ENCODE measurements at places on chromosomes 1 and 21.
A peak's percentile ranks its signal among the peaks of the same experiment; 100 is the strongest.

- DNase-seq, result no peak
These were observed 61.9 kb downstream of the TBCE start for GRCh38 chr1:235429143-235429542.

DNA sequence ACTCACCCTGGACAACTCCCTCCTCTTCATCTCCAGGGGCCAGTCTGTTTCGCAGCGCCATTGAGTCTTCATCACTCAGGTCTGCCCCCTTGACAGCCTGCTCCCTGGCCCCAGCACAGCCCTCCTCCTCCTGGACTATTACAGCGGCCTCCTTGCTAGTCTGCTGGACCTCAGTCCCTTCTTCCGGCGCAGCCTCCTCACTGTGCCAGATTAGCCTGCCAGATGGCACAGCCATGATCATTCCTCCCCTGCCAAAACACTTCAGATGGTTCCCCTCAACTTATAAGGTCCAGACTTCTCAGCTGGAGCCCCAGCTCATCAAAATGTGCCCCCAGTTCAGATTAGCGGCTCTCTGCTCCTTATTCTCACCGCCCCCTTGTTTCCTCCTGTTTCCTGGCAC lies 7.0 kb upstream of the CELSR2 start:
- DNase-seq, result no peak

DNA sequence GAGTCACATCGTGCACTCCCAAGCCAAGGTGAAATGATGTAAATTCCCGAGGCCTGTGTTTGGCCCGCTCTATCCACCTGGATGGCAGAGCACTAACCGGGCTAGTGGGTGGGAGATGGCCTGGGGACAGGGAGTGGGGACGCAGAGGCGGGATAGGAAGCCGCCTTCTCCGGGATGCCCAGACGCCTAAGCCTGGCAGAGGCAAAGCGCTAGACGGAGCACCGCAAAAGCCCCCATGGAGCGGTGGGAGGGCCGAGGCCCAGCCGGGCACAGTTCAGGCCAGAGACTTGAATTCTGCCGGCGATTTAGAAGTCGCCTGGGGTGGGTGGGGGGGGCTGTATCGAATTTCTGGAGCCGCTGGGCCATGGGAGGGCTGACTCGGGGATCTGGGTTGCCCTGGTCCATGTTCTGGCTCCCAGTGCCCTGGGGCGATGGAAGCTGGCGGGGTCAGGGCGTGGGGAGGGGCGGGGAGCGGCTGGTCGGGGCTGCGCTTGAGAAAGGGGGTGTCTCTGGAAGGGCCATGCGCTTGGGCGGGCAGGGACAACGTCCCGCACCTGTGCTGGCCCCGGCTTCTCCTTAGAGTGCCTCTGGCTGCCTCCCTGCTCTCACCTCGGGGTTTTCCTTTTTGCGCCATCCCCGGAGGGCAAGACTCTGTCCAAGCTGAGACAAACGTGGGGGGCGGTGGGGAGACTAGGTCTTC lies 28.0 kb downstream of the KIAA2013 start:
- DNase-seq, result no peak

- DNase-seq, result peak; percentile 74
These were observed at the start of gene RALGPS2 for GRCh38 chr1:178724728-178725465. TSS of gene RALGPS2 (plus strand) at chr1:178725244. CDS start at chr1:178776765, 51,521 bp downstream.

DNA sequence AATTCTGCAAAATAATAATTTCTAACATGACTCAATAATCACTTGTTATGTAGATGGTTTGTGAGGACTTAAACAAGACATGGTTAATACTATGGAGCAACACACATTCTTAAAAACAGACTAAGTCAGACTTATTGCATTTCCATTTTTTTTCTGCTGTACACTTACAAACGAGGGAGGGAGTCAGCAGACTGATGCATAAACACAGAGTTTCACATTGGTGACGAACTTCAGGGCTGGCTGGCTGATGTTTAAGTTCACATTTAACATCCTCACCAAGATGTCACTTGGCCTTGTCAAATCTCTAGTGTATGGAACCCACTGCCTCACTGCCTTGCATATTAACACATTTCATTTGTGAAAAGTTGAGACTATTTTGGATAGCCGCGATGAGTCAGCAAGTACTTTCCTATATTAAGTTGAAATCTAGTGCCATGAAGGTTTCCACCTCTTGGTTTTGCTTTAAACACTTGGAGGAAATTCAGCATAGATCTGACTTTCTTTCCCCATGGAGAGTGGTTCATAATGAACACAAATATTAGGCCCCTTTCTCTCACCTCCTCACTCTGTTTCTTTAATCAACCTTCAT lies 337.5 kb upstream of the RUNX1 start:
- DNase-seq, result no peak

- no peak for DNase-seq
These were observed 213.5 kb upstream of the NRIP1 start for GRCh38 chr21:15278279-15278678.

DNA sequence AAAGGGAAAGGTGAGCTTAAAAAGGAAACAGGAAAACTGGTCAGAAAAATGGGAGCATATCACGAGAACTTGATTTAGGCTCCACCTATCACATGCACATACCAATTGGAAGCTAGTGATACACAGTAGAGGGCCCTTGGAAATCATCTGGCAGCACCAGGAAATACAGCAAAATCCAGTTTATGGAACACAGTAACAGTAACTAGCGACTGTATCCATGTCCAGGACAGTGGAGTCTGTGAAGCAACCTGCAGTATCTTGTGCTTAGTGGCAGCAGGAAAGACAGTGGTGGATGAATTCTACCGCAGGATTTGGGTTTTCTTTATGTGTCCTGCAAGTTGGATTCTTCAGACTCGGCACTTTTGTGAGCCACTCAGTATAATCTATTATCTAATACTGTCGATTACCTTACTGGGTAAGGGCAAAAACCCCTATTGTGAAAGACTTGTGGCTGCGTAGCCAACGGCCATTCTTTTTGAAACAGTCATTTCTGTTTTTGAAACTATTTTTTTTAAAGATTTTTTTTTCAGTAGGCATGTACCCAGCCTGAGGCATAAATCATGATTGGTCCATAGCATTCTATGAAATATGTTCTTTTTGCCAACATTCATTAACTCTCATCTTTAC lies 1.6 kb upstream of the KDM4A start:
- no peak for DNase-seq

- DNase-seq, result no peak
These were observed 66.7 kb downstream of the COL18A1 start for GRCh38 chr21:45471525-45472221.

DNA sequence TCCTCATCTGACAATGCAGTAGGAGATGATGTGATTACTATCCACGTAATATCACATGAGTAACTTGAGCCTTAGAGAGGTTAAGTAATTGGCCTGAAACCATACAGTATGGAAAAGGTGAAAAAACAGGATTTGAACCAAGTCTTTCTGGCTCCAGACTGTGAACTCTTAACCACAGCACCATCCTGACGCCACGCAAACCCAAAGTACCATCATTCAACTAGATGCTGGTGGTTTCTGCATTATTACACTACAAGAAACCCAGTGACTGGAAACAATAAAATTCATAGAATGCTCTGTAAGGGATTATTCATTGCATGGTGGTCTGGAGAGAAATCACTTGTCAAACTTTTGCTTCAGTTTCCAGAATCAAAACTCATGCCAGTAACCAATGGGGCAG lies 90.7 kb downstream of the MAB21L3 start:
- no peak for DNase-seq

- no peak for DNase-seq
These were observed 657 bp upstream of the HNRNPU start for GRCh38 chr1:244865028-244865371.

GRCh38 chr1:33338048-33338439 lies 17.1 kb upstream of the A3GALT2 start:
- DNase-seq, result no peak

GRCh38 chr1:160768295-160768657 lies 27.7 kb upstream of the LY9 start:
- peak; percentile 92 for DNase-seq

GRCh38 chr1:192435704-192436103 lies 118.9 kb downstream of the RGS21 start:
- no peak for DNase-seq

DNA sequence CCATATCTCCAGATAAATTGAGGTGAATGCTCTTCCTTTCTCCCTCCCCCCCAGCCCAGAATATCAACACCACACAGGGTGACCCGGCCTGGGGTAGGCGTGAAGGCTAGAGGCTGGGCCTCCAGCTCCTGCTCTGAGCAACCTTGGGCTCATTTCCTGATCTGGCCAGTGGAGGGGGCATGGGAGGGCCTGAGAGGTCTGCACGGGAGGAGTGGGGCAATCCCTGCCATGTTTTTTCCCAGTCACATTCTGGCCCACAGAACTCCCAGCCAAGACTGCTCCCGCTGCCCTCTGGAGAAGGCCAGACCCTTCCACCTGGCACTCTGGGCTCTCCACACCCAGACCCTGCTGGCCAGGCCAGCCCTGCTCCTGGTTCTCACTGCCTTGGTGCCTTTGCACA lies 3.9 kb downstream of the CLDN19 start:
- DNase-seq, result no peak

DNA sequence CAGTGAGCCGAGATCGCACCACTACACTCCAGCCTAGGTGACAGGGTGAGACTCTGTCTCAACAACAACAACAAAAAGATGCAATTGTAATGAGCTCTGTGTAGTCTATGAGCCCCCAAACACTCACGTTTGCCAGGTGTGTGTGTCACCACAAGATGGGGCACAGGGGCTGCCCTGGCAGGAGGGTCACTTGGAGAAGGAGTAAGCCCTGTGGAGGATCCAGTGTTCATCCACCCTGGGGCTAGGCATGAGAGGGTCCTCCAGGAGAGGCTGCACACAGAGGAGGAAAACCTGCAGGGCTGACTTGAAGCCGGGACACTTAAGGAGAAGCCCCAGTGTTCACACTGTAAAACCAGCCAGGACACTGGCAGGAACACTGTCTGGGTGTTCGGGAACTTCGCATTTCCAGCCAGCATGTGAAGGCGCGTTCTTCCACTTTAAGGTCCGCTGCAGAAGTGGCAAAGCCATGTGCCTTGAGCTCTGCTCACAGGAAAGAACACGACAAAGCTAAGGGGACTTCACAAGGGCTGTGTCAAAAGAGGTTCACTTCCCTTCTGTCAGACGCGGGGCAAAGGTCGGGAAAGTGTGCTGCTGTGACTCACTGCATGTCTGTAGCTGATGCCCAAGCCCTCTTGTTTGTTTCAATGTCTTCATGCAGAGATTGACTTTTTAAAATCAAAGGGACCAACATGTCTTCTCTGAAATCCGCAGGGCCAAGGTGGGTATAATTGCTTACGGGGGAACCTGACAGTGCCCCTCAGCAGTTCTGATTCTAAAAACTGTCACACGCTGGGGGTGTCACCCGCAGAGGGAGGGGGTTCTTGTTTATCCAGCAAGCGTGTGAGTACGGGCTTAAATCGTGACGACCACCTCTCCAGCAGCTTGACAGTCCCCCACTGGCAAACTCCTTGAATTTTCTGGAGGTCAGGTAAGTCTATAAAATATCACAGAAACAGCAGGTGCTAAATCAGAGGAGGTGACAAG lies 102.8 kb downstream of the RIPK4 start:
- no peak for DNase-seq

GRCh38 chr1:7089497-7089896 lies 304.2 kb downstream of the CAMTA1 start:
- no peak for DNase-seq

GRCh38 chr1:188825471-188825870 lies 1652.2 kb downstream of the BRINP3 start:
- no peak for DNase-seq

DNA sequence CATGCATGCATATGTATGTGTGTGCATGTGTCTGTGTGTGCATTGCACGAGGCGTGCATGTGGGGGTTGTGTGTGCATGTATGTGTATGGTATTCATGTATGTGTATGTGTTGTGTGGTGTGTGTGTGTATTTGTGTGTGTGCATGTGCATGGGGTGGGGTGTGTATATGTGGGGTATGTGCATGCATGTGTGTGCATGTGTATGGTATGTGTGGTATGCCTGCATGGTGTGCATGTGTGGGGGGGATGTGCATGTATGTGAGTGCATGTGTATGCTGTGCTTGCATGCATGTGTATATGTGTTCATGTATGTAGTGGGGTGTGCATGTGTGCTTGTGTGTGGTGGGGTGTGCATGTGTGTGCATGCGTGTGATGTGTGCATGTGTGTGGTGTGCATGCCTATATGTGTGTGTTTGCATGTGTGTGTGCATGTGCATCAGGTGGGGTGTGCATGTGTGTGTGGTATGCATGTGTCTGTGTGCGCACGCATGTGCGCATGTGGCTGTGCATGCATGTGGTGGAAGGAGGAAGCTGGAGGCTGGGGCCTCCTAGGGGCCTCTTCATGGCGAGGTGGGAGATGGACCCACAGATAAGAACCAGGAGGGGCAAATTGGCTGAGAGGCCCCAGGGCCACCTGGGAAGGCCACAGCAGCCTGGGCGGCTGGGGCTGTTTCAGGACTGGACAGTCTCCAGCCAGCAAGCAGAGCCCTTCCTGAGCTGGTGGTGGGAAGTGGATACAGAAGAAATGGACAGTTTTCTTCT lies 35.9 kb upstream of the ARF1 start:
- DNase-seq, result no peak

DNA sequence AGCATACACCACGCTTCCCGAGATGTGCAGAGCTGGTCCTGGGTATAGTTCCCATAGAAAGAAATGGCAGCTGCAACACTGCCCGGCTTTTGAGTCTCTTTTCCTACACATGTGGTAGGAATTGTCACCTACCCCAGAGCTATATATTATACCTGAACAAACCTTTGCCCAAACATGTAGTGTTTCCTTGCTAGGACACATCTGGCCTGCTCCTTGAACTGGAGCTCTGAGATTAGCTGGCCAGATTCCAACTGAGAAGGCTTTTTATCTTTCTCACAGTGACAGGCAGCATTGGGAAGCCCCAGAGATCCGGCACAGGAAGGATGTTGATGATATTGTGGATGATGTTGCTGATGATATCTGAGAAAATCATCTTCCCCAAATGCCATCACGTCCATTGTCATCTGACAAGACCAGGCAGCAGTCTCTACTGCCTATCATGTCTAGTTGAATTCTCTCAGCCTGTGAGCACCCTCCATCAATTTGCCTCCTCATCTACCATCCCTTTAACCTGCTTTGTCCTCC lies 115.0 kb upstream of the SMYD2 start:
- DNase-seq, result no peak

GRCh38 chr1:910311-910880 lies 13.3 kb upstream of the SAMD11 start:
- no peak for DNase-seq

- no peak for DNase-seq
These were observed 194.9 kb downstream of the HIVEP3 start for GRCh38 chr1:41723786-41724185.

DNA sequence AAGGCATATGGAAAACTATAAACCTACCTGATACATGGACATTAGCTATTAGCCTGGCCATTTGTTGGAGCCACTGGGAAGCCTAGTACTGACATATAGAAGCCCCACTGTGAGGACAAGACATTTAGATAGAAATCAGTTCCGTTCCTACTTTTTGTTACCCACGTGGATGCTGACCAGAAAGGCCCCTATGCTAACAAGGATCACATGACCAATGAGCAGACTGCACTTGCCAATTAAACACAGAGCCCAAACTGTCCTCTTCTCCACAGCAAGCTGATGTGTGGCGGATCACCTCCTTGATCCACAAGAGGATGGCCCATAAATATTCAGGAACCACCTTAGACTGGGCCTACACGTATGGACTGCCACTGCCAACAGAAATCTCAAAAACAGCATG lies 11.2 kb upstream of the OR6K3 start:
- DNase-seq, result no peak

Measured in naive thymus-derived CD8-positive, alpha-beta T cell (primary cell).